ENCODE measurements at places on chromosomes 2 and 18.

- no peak for DNase-seq
Measured at GRCh38 chr2:147623328-147623727, 221.5 kb upstream of the ACVR2A start.

GRCh38 chr18:66616523-66616983 is 12.7 kb upstream of the CDH19 start:
- DNase-seq: no peak

- DNase-seq: no peak
Measured at GRCh38 chr2:5482929-5483331, 209.3 kb upstream of the SOX11 start.

- DNase-seq: no peak
Measured at GRCh38 chr2:1521191-1521877, 108.1 kb downstream of the TPO start.

DNA sequence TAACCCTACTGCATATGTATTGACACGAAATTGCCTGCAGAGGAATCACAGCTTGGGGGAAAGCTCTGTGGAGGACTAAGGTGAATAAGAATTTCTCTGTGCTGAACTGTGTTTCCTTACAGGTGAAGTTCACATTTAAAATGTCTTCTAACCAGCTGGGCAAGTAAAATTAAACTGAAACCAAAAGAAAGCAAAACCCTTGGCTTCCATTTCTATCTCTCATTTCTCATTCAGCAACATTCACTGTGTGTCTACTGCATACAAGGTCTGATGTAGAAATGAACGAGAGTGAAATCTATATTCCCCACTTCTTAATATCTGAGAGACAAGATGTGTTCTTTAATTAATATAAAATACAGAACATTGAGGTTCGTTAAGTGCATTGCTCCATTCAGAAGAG is 397.3 kb downstream of the SOX11 start:
- DNase-seq: no peak

- DNase-seq: no peak
Measured at GRCh38 chr2:30503695-30504052, 56.6 kb downstream of the LCLAT1 start.

DNA sequence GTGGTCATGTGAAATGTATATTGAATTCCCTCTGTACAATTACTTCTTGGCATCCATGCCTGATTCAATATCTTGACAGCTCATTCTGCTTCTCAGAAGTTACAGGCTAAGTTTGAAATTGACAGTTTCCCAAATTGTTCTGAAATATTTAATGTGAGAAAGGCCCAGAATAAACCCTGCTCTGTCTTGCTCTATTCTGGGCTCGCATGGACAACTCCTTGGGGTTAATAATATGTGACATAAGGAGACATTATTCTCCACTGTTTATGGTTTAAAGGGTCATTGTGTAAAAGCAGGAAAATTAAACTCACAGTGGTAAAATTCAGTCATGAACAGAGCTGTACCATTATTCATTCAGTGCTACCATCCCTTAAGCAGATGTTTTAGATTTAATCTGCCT is 160.7 kb upstream of the CNTNAP5 start:
- no peak for DNase-seq

DNA sequence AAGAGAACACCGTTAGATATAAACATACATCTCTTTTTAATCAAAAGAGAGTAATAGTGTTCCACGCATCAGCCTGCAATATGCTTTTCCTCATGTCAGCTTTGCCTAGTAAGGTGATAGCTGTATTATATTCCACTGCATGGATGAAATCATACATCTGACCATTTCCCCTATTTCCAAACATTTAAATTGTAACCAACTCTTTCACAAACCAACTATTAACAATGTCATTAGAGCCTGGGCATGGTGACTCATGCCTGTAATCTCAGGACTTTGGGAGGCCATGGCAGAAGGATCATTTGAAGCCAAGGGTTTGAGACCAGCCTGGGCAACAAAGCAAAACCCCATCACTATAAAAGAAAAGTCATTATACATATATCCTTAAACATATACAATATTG is 284.8 kb downstream of the BCL11A start:
- DNase-seq: no peak

DNA sequence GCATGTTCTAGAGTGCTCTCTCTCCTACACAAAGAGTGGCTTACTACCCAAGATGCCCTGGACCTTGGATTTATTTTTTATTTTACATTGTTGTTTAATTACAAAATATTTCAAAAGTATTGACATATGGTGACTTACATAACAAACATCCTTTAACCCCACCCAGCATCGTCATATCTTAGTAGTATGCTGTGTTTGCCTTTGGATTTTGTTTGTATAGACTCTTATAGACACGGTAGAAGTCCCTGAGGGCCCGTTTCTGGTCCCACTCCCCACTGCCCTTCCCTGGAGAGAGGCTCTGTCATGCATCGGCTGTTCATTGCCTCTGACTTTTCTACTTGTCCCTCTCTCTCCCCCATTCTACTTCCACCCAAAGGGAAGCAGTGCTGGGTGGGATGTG is 112.0 kb downstream of the ZBTB7C start:
- no peak for DNase-seq

- DNase-seq: no peak
Measured at GRCh38 chr2:122710049-122710448, 954.6 kb downstream of the TSN start.

DNA sequence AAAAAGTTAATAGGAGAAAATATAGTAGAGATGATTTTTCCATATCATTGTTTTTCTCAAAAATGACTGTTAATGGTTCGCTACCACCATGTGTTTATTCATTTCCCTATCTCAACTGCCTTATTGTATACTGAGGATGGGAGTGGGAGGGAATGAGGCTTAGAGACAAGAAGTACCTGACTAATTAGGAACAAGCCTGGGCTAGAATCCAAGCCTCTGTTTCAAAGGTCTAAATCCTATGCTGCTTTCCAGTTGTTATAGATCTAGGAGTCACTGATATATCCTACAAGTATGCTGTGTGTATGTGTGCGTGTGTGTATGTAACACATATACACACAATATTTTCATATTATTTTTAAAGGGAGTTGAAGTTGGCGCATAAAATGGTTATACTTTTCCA is 465.9 kb downstream of the EPHA4 start:
- DNase-seq: no peak

DNA sequence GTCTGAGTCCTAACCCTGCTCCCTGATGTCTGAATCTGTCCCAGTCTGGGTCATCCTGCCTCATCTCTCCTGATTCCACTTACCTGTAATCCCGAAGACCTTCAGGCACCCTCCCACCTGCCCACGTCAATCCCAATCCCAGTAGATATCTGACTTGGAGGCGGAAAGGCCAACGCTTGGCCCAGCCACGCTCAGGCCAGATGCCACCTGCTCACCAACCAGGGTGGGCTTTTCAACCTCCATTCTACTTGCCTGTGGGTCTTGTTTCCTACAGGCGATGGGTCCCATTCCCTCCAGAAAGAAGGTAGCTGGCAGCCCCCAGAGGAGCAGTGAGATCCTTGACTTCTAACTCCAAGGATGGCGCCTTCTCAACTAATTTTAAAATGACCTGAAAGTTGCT is 59.7 kb downstream of the INPP5D start:
- DNase-seq: no peak

DNA sequence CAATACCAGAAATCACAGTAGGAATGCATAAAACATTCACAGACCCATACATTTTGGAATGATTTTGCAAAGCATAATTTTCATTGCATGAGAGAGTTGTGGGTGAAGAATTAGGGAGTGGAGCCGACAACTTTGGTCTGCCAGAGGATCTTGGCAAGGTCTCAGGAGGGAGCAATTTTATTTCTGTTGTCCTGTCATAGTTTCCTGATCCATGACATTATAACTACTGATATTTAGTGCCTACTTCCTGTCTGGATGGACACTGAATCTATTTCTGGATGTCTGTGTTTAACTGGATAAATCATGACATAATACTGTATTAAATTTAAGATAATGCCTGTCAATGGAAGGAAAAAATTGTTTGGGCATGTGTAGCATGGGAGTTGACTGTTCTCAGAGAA is 2.4 kb downstream of the ITGA4 start:
- DNase-seq: no peak

DNA sequence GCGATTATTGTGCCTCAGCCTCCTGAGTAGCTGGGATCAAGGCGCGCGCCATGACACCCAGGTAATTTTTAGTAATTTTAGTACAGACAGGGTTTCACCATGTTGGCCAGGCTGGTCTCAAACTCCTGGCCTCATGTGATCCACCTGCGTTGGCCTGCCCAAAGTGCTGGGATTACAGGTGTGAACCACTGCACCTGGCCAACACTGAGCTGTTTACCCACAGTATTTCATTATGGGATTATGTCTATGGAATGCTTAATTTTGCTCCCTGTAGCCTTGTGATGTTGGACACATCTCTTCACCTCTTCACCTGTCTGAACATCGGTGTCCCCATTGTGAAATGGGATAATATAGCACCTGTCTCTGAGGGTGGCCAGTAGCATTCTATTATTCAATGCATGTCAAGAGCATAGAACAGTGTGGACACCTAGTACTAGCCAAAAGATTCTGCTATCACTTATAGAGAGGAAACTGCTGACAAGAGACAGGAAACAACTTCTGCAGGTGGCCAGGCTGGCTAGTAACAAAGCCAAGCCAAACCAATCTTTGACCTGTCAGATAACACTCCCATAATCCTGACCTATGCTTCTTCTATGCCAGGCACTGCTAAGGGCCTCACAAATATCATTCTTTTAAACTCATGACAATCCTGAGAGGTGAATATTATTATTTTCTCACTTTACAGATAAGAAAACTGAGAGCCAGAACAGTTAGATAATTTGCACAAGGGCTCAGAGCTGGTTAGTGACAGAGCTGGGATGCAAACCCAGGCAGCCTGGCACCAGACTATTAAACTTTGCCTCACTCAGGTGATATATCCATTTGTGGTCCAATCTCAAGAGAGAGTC is 29.4 kb upstream of the REEP1 start:
- no peak for DNase-seq

DNA sequence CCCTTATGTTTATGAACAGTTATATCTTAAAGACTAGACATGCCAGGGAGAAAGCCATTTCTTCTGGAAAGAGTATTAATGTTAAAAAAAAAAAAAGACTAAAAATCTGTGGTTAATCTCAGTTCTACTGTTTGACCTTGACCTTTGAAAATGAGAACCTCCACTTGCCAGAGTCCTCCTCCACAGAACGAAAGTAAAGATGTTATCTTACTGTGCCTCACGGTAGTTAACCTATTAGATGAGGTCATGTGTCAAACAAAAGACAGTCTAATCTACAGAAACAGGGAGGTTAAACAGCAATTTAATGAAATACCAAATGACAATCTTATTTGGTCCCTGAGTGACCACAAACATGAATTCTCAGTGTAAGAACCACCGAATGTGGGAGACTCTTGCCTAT is 51.2 kb downstream of the SLC14A2 start:
- DNase-seq: no peak

- DNase-seq: no peak
Measured at GRCh38 chr2:217371781-217372213, 511.9 kb upstream of the TNP1 start.

DNA sequence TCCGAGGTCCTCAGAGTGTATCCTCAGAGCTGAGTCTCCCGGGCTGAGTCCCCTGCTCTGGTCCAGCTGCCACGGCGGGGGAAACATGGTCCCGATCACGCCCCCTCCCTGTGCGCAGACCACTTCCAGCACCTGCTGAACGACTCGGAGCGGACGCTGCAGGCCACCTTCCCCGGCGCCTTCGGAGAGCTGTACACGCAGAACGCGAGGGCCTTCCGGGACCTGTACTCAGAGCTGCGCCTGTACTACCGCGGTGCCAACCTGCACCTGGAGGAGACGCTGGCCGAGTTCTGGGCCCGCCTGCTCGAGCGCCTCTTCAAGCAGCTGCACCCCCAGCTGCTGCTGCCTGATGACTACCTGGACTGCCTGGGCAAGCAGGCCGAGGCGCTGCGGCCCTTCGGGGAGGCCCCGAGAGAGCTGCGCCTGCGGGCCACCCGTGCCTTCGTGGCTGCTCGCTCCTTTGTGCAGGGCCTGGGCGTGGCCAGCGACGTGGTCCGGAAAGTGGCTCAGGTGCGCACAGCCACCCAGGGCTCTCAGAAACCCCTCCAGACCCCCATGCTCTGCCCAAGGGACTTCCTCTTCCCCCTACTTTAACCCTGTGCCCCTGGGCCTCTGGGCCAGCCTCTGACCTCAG is 26.7 kb downstream of the GPC1 start:
- DNase-seq: no peak

- no peak for DNase-seq
Measured at GRCh38 chr2:24813691-24814137, 20.5 kb downstream of the CENPO start.

GRCh38 chr2:39717067-39717466 is 51.4 kb downstream of the TMEM178A start:
- DNase-seq: no peak

DNA sequence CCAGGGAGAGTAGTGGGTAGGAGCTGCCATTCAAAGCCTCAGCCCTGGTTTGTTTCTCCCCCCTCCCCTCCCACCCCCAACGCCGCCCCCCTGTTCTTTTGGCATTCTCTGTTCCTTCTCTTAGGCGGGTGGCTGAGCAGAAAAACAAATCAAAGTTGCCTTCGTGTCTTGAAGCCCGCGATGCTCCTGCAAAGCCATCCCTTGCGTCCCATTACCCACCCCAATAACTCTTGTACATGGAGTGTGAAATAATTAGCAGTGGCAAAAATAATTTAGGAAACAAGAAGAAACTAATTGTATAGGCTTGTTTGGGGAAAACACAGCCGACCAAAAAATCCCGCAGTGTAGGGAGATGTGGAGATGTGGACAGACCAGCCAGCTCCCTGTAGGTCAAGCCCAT is 59.6 kb downstream of the CELF4 start:
- no peak for DNase-seq

GRCh38 chr2:49845671-49846070 is 691.4 kb upstream of the FSHR start:
- DNase-seq: no peak

GRCh38 chr2:226993171-226993570 is 157.3 kb downstream of the RHBDD1 start:
- no peak for DNase-seq

DNA sequence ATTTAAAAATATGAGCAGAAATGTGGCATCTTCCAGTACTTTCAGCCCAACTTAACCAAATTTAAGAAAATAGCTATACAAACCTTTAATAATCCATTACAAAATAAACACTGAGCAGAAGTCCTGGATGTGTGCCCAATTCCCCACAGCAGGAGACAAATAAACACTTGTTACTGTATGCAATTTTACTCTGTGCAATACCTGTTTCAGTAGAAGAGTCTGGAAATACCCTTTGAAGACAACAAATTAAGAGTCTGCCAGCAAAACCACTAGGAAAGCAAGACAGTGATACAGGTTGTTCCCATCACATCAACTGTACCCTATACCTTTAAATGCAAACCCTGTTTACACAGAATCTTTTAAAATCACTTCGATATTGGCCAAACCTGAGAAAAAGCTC is 41.4 kb upstream of the RNU4ATAC start:
- DNase-seq: no peak
